NT2/D1 (cell line): ENCODE measurements at places on chromosomes 1 and 21.

DNA sequence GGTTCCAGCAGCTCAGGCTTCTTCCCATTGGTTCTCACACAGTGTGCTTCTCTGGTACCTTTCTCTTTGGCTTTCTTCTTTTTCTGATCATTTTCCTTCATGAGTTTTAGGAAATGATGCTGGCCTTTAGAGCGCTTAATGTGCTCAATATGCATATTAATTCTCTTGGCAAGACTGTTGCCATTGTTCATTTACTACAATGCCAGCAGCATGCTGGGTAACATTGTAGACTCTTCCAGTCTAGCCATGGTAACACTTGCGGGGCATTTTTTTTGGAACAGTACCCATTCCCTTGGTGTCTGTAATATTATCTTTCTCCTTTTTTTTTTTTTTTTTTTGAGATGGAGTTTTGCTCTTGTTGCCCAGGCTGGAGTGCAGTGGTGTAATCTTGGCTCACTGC is 21.7 kb downstream of the UBE4B start:
- no peak for DNase-seq

GRCh38 chr1:201715801-201716741 is 112.9 kb upstream of the IPO9 start:
- DNase-seq, result no peak

GRCh38 chr1:206117151-206117948 is at the start of gene AVPR1B:
TSS of gene AVPR1B (minus strand) at chr1:206117388. CDS start at chr1:206116890, 498 bp downstream.
- DNase-seq, result peak; percentile 35

GRCh38 chr1:198933515-198934222 is 294.8 kb downstream of the PTPRC start:
- no peak for DNase-seq

GRCh38 chr1:239361403-239361802 is 25.0 kb upstream of the CHRM3 start:
- DNase-seq, result no peak

DNA sequence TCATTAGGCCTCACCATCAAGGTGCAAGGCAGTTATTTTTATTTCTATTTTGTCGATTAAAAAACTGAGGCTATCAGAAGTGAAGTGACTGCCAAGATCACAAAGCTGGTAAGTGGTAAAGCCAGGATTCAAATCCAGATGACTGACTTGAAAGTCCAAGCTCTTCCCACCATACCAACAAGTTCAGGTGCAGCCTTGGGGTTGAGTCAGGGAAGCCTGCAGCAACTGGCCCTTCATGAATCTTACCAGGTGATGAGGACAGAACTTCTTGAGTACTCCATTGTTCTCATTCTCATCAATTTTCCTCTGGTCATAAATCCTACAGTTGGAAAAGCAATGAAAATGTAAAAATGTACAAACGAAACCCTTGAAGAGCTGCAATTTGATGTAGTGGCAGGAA is 20.2 kb downstream of the PEA15 start:
- no peak for DNase-seq

DNA sequence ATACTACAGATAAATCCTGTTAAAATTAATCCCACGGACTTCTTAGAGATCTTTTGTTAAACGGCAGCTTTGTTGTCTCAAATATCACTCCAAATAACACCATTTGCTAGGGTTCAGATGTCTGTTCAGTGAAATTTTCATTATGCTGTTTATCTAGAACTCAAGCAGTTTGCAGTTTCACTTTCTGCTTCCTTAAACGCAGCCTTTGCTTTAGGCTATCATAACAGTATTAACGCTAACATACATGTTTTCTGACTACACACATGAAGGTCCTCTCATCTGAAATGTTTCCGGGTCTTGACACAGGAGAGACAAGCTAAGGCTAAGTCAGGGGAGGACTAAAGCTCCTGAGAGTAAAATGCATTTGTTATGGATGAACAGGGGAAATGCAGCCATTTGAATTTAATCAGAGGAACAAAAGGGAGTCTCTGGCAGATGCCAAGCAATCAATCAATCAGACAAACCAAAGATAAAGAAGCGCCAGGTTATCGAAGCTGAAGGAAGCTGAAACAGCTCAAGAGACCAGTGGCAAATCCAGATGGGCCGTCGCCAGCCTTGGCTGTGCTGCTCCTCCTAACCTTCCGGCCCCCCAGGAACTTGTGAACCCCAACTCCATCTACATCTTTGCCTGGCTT is 16.9 kb downstream of the CCSAP start:
- DNase-seq, result no peak

DNA sequence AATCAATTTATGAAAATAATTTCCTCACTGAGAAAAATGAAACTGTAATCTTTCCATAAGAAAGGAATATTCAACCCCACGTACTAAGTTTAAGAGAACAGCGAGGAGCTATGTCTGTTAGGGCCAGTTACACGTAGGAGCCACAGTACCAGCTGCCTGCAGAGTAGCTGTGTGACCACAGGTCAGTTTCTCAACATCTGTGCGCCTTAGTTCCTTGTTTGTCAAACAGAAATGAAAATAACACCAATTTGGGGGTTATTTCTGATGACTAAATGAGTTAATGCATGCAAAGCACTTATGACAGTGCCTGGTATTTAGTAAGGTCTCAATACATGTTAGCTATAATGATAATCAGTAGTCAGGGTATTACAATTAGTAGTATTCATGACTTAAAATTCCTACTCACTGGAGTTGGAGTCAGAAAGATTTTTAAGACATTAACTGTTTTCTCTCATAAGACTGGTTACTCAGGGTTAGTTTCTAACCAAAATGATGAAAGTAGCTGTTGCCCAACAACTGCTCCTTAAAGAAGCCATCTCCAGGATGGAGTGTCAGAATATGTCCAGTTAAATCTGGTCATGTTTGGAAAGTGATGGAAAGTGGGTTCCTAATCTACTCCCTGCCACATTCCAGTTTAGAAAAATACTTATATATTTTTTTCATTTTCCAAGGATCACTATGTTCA is 85.8 kb upstream of the ZNF648 start:
- no peak for DNase-seq

GRCh38 chr1:211604548-211604947 is 25.6 kb upstream of the SLC30A1 start:
- no peak for DNase-seq

DNA sequence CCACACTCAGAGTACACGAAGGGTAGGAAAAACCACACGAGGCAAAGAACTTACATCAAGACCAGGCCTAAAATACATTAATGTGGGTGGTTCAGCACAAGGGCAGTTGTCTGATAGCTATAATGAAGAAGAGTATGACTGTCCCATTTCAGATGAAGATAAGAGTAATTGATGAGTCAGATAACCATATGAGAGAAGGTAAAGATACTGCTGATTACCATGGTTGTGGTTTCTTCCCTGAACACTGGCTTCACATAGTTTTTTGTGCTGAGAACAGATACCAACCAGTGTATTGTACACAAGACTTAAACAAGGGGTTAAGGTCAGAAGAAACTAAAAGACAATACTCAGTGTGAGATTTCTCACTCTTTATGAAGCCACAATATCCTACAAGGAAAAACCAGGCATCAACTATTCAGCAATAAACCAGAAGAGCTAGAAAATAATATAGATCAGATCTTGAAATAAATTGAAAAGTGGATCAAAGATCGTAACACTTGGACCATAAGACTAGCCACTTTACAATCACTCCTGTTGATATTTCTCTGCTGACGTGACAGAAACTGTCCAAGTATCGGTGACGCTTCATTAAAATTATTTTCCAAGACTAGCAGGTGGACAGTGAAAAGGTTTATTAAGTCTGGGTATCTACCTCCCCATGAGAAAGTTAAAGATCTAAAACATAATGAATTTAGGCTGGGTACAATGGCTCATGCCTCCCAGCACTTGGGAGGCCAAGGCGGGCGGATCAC is 28.6 kb downstream of the PUM1 start:
- no peak for DNase-seq

DNA sequence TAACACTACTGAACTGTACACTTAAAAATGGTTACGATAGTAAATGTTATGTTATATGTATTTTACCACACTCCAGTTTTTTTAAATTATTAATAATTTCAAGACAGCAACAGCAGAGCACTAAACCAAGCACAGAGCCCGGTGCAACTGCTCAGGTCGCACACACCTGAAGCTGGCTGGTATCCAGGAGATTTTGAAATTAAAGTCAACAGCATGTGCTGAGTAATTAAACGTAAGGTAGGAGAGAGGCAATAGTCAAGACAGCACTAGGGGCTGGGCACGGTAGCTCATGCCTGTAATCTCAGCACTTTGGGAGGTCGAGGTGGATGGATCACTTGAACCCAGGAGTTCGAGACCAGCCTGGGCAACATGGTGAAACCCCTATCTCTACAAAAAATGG is 35.1 kb upstream of the SLC30A10 start:
- no peak for DNase-seq

- DNase-seq, result peak; percentile 49
Measured at GRCh38 chr1:86914998-86915736, 732 bp downstream of the HS2ST1 start.

DNA sequence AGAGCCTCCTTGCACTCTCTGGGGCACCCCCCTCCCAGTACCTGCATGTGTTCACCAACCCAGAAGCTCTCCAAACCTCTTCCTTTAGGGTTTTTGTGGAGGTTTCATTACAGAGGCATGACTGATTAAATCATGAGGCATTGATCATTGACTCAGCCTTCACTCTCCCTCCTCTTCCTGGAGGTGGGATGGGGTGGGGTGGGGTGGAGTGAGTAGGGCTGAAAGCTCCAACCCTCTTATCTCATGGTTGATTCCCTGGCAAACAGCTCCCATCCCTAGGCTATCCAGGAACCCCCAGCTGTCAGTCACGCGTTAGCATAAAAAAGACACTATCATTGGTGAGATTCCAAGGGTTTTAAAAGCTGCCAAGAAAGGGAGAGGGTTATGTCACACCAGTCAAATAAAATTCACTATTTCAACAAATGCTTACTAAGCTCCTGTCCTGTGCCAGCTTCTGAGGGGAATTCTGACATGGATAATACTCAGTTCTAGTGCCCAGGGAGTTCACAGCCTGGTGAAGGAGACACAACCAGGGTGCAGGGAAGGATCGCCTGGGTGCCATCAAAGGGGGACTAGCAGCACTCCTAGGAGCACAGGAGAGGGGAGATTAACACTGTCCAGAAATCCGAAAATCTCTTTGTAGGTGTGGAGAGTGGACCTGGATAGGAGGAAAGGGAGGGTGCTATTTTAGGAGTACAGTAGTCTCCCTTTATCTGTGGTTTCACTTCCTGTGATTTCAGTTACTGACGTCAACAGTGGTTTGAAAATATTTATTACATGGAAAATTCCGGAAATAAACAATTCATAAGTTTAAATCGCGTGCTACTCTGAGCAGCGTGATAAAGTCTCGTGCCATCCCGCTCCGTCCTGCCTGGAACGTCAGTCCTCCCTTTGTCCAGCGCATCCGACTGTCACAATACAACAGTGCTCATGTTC is 6.8 kb upstream of the IL24 start:
- peak; percentile 74 for DNase-seq

DNA sequence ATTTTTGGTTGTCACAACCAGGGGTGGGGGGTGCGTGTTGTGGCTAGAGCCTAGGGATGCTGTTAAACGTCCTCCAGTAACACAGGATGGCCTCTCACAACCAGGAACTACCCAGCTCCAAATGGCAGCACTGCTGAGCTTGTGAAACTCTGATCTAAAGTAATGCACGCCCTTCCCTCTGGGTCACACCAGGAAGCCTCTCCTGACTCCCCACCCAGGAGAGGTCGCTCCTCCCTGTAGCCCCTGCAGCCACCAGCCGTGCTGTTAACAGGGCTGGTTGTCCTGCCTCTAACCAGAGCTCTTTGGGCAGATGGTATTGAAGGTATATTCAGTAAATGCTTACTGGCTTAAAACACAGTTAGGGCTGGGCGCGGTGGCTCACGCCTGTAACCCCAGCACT is 73.2 kb downstream of the NKAIN1 start:
- DNase-seq, result no peak

DNA sequence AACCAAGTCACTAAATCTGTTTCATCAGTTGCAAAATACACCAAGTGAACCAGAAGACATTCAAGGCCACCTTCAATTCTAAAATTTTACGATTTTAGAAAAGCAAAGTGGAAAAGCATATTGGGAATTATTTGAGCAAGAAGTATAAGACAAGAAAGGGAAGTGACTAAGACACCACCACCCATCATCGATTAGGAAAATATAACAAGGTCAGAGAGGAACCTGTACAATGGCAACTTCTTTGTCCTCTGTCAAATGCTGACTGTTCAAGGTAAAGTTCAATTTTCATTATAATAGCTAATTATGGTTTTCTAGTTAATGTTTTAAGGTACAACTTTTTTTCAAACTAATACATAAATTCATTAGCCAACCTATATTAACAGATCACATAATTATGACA is 10.8 kb downstream of the FRRS1 start:
- no peak for DNase-seq

DNA sequence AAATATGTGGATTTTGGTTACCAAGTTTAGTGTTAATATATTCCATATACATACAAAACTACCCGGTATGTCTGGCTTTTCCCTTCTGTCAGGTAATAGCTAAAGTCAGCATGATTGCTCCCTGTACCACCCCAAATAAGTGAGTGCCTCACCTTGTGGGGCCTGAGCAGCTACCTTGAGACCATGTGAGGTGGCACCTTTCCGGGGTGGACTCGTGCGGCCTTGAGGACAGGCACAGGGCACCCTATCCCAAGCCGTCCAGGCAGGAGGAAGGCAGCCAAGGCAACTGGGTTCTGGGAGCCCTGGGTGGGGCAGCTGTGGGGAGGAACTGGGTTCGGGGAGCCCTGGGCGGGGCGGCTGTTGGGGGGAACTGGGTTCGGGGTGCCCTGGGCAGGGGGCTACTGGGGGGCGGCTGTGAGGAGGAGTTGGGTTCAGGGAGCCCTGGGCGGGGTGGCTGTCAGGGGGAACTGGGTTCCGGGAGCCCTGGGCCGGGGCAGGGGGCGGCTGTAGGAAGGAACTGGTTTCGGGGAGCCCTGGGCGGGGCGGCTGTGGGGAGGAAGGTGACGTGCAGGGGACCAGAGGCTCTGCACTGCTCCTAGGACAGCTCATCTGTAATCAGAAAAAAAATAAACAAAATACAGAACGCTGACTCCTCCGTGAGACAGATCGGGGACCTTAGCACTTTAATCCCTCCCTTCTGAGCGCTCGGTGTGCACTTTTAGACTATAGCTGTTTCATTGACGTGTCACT is 63.3 kb downstream of the POFUT2 start:
- DNase-seq, result no peak

GRCh38 chr1:170513138-170513537 is 18.8 kb upstream of the GORAB start:
- DNase-seq, result no peak

DNA sequence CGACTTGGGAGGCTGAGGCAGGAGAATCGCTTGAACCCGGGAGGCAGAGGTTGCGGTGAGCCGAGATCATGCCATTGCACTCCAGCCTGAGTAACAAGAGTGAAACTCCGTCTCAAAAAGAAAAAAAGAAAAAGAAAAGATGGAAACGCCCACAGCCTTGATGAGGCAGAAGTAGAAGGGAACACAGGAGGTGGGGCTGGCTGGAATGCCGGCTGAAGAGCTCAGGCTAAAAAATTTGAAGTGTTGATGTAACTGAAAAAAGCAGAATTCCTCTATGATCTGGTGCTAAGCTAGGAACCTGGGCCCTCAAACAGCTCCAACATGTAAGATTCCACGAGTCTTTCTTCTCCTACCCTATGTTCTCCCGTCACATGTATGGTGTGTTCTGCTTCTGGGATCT is 53.6 kb downstream of the SLC66A1 start:
- no peak for DNase-seq
